Activated CD4-positive, alpha-beta T cell treated with anti-CD3 and anti-CD28 coated beads for 36 hours (primary cell): ENCODE measurements at places on chromosomes 12 and 14.

GRCh38 chr12:59375633-59376032, 220.2 kb upstream of the SLC16A7 start:
- DNase-seq = no peak

GRCh38 chr14:30159374-30159773, 231.7 kb upstream of the PRKD1 start:
- no peak for DNase-seq

GRCh38 chr12:42812086-42812485, 222.5 kb upstream of the PRICKLE1 start:
- DNase-seq = no peak

DNA sequence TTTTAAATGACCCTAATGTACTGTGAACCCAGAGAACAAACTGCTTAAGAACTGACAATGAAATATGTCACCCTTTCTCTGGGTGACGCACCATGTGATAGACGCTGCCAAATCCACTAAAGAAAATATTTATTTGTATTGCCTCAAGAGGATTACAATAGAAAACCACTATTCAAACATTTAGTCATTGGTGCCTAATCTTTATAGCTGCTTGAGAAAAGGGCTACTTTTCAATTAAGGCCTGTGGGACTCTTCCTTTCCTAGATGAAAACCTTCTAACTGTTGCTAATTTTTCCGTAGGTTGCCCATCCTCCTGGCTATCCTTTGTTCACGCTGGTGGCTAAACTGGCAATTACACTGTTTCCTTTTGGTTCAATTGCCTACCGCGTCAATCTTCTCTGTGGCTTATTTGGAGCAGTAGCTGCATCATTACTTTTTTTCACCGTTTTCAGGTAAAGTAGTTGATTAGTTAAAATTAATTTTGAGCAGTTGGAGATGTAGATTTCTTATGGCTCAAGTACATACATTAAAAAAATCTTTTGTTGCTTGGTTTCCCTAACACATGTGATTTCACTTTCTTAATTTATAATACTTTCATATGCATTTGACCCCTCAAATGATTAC, 6.0 kb downstream of the TMEM260 start:
- DNase-seq = no peak

GRCh38 chr12:120110550-120111501, 5.7 kb downstream of the RAB35 start:
- peak; percentile 69 for DNase-seq

GRCh38 chr12:64580681-64581080, 29.6 kb upstream of the RASSF3 start:
- DNase-seq = no peak

GRCh38 chr12:121061831-121062230, 22.8 kb upstream of the OASL start:
- no peak for DNase-seq

DNA sequence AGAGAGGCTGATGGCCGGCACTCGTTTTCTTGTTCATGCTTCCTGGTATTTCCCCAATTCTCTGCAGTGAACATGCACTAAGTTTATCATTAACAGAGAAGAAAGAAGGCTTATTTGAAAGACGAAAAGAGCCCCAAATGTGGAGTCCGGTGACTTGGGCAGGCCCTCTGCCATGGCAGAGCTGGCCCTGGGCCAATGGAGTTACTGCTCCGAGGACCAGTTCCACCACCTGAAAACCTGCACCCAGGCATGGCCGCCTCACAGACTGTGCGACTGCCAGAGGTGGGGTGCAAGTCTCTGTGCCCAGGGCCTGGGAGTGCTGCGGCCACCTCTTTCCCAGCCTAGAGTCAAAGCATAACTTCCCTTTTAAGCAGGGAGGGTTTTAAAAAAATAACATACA, 24.9 kb downstream of the DEGS2 start:
- no peak for DNase-seq

DNA sequence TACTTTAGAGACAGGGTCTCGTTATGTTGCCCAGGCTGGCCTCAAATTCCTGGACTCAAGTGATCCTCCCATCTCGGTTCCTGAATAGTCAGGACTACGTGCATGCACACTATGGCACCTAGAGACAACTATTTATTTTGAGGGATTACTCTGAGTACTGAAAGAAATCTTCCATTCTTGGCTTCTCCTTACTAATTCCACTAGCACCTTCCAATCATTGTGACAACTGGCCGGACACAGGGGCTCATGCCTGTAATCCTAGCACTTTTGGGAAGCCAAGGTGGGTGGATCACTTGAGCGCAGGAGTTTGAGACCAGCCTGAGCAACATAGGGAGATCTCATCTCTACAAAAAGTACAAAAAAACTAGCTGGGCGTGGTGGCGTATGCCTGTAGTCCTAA, 42.1 kb upstream of the MTERF2 start:
- DNase-seq = no peak

GRCh38 chr14:70901269-70901668, 6.0 kb upstream of the PCNX1 start:
- no peak for DNase-seq

GRCh38 chr12:128829861-128830504, 6.2 kb upstream of the SLC15A4 start:
- peak; percentile 57 for DNase-seq

- no peak for DNase-seq
These were observed 118.3 kb downstream of the MED13L start for GRCh38 chr12:116159175-116159574.

- DNase-seq = no peak
These were observed 2.2 kb downstream of the VAMP1 start for GRCh38 chr12:6468283-6468575.
